ENCODE measurements at places on chromosomes 5 and 9.

DNA sequence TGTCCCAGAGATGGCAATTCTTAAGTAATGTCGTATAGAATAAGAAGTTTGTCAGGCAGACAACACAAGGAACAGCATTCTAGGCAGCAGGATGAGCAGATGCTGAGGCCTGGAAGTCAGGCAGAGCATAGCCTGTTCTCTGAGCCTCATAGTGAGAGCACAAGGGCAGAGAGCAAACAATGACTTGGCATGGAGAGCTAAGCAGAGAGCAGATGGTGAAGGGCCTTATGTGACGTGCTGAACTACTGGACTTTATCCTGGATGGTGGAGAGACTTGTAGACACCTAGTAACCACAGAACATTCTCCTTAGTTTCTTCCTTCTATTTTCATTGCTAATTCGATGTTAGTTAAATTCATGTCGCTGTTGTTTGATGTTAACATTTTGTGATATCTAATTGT lies 60.1 kb downstream of the KCTD16 start:
- peak; percentile 54 for DNase-seq

DNA sequence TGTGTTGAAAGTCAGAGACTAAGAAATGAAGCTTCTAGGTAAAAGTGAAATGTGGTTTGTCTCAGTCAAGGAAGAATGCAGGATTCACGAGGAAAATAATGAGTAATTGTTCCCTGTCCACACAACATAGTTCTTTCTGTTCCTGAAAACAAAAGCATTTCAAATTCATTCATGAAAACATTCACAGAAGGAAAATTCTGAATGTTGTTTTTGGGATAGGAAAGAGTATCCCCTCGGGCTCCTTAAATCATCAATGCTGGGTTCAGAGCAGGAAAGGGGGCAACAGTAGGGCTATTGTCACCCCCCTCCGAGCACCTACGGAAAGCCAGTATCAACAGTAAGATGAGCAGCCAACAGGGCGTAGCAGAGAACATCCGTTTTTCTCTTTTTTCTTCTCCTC lies 769.9 kb upstream of the ADAMTS16 start:
- DNase-seq: no peak

- no peak for DNase-seq
These were observed 426.1 kb upstream of the CTNND2 start for GRCh38 chr5:12330381-12330780.

GRCh38 chr5:125484742-125485641 lies 738.6 kb upstream of the ZNF608 start:
- peak; percentile 50 for DNase-seq

- DNase-seq: no peak
These were observed 2.8 kb upstream of the PARP8 start for GRCh38 chr5:50663636-50664035.

GRCh38 chr5:72171667-72172066 lies 64.4 kb downstream of the MAP1B start:
- DNase-seq: no peak

DNA sequence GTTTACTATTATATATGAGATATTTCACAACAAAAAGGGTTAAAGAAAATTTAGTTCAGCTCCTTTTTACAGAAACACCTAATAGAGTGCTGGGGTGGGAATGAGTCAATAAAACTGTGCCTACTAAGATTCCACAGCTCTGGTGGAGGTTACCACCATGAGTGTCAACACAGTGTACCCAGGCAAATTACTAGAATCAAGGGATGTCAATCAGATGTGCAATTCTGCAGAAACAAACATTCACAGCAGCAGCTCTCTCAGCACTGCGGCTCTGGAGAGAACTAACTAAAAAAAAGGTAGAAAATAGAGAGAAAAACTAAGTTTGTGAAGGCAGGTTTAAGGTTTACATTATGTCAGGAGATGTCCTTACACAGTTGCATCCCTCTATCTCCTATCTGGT lies 1313.0 kb downstream of the MAT2B start:
- no peak for DNase-seq

- DNase-seq: no peak
These were observed 201.7 kb downstream of the EFNA5 start for GRCh38 chr5:107469064-107469463.

DNA sequence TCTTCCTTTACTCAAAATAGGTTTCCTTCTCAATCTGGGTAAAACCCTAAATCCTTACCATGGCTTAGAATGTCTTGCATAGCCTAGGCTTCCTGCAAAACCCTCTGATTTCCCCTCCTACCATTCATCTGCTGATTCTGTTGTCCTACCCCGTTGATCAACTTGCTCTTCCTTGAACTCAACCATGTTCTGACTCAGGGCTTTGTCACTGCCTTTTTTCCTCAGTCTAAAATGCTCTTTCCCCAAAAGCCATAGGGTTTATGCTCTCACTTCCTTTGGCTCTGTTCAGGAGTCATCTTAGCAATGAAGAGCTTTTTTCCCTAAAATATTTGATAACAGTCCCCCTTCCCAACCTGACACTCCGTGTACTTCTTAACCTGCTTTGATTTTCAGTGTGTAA lies 79.4 kb upstream of the IZUMO3 start:
- no peak for DNase-seq
